ENCODE measurements at places on chromosomes 16 and 17. TPM values are rescaled to one million over a fixed set of nuclear protein-coding genes. Genes with fewer than 3 reads are reported as not detected.

DNA sequence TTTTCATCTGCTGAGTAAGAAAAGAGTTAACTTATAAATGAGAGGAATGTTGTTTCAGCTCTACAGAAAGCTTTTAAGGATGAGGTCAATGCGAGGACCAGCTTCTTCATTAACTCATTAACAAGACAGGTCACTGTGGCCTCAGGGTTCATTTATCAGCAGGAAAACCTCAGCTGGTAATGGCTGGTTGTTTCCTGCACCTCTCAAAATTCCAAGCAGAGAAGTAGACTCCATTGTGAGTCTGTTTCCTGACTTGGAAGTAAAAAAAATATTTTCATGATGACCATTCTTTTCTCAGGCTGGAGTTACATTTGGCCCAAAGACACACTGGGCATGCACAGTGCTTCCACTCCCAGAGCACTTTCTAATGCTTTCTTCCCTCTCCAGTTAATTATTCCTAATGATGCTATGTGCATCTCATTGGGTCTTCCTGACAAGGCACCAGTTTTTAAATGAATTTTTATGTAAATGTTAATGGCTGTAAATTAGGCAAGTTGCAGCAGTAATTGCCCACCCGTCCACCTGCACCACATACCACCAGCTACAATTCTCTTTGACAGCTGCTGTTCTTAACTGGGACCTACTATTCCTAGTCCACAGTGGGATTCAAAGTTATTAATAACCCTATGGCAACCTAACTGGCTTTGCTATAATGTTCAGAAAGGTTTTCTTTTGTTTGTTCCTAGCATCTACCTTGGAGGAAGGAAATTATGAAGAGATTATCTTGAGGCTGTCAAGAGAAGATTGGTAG is 89.5 kb upstream of the BCAR1 start:
- DNase-seq: peak; percentile 46

Gene PYY
- total RNA-seq: not detected

DNA sequence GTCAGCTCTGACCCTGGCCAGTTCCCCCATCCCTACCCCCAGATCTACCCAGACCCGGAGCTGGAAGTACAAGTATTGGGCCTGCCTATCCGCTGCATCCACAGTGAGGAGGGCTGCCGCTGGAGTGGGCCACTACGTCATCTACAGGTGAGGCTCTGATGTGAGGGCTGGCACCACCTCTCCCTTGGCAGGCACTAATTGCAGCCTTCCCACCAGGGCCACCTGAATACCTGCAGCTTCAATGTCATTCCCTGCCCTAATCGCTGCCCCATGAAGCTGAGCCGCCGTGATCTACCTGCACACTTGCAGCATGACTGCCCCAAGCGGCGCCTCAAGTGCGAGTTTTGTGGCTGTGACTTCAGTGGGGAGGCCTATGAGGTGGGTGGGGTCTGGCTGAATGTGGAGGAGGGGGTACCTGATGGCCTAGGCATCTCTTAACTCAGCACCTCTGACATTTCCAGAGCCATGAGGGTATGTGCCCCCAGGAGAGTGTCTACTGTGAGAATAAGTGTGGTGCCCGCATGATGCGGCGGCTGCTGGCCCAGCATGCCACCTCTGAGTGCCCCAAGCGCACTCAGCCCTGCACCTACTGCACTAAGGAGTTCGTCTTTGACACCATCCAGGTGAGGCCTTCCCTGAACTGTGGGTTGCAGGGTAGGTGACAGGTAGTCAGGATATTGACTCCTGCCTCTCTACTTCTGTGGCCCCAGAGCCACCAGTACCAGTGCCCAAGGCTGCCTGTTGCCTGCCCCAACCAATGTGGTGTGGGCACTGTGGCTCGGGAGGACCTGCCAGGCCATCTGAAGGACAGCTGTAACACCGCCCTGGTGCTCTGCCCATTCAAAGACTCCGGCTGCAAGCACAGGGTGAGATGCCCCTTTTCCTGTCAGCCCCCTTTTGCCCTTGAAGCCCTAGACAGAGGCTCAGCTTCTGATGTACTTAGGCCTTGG is 4.3 kb downstream of the TRAF4 start:
- no peak for DNase-seq

DNA sequence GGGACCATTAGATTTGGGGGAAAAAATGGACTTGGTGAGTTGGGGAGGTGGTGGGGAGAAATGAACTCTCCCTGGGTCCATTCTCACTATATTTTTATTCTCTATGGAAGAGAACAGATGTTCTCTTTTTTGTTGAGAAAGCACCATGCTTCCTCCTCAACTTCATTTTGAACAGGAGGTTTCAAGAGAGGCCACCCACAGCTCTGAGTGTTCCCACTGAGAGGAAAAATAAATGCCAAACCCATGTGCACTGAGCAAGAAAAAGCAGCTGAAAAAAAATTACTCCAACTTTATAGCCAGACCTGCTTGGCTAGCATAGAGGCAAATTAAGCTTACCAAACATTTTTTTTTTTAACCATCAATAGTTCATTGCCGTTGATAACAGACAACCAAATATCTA is 883.6 kb downstream of the KCNJ2 start:
- DNase-seq: no peak

Gene DUSP14
- 23.5 TPM for total RNA-seq

Gene CPPED1
- total RNA-seq: 8.3 TPM

DNA sequence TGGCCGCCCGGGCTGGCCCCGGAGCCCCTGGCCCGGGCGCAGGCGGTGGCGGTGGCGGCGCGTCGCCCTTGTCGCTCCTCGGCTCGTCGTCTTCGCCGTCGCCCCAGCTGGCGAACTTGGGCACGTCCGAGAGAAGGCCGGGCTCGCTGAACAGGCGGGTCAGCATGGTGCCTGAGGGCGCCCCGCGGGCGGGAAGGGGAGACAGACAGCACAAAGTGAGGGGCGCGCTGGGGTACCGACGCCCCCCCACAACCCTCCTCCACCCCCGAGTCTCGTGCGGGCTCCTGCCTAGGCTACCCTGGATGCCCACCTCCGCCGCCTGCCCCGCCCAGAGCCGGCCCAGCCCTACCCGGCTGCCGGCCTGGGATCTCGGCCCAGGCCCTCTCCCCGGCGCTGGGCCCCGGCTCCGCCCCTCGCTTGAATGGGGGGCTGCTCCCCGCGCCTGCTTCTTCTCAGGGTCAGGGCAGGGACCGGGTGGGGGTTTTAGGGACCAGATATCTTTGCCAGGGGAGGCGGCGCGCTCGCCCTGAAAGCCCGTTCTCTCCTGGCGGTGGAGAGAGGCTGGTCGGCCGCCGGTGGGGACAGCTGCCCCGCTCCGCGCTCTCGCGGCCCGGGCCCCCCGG is 1.2 kb downstream of the NEUROD2 start:
- no peak for DNase-seq

Data from dermis microvascular lymphatic vessel endothelial cell (primary cell).